ENCODE measurements at places on chromosomes 13 and 19.

GRCh38 chr13:101209206-101209893 lies 207.0 kb downstream of the NALCN start:
- no peak for DNase-seq

DNA sequence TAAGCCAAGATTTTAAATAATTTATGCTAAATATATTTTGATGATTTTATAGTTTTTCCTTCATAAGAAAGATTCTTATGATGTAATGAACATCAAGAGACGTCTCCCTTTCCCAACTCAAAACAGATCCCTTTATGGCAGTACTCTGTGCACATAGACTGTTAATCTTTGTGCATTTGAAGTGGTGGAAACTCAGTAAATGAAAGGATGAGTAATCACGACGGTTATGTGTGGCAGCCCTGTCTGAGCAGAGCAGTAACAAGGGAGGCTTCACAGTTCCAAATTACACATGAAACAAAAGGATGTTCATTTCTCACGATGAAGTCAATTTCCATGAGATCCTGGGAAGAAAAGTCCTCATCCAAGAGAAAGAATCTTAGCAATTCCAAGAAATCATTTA lies 498.1 kb downstream of the KLF5 start:
- no peak for DNase-seq

- no peak for DNase-seq
These were observed 12.9 kb upstream of the MICU2 start for GRCh38 chr13:21616880-21617279.

GRCh38 chr13:58254943-58255342 lies 623.4 kb downstream of the PCDH17 start:
- no peak for DNase-seq

DNA sequence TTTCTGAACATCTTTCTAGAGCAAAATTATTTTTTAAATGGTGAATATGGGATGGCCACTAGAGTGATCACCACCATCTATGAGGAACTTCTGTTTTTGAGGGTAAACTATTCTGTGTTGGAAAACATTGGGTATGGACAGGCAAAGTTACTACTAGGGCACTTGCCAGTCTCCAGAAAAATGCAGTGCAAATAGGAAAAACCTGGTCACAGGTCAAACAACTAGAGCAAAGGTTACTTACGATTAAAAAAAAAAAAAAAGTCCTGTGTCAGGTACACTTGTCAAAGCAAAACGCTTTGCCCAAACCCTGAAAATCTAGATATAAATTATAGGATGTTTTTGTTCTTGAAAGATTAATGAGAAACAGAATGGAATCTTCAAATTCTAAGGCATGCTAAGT lies 66.2 kb downstream of the SLITRK1 start:
- no peak for DNase-seq

DNA sequence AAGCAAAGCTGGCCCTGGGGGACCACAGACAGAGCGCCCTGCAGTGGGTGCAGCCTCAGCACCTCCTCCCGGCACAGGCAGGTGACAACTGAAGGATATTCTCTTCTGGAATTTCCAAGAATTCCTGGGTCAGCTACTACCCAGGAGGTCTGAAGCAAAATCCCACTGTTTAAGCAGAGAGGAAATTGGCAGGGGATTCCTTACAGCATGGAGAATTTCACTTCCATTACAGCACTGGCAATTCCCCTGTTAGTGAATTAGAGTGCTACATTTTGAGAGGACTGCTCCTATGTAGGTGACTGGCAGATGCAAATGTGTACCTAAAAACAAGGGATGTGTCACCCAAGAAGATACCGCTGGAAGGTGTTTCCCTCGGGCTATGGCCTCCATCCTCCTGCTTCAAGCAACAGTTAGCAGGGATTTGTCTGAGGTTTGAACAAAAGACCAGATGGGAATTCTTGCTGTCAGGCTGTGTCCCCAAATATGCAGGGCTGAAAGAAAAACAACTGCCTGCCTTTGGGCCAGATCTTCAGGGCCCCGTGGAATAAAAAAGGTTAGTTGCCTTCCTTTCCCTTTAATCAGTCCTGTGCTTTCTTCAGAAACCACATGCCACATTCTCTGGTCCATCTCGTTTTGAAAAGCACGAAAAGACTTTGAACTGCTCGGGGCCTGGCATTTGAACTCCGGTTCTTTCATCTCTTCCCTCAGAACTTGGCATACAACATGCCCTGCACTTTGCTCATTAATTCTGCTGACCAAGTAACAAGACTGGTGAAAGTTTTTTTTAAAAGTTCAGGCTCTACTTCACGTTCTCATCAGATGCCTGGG lies 296.4 kb downstream of the DNAJC15 start:
- no peak for DNase-seq

- DNase-seq: no peak
These were observed 162.5 kb downstream of the LMO7 start for GRCh38 chr13:75798353-75799255.
